ENCODE measurements at places on chromosomes 7 and 10.

DNA sequence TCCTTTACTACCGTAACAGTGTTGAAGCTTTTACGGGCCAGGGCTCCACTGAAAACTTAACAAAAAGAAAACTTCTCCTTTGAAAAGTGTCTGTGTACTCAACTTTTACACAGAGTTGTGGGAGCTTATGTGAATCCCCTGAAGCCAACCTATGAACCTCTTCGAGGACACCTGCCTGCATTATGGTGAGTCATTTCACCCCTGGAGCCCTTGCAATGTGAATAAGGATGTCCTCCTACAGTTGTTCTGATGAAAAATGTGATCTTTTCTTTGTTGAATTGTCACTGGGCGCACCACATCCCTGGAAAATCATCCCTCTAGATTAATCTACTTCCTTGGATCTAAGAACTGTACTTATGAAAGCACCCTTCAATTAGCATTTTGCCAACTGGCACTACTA, 93.2 kb downstream of the SORCS1 start:
- no peak for DNase-seq

GRCh38 chr10:111459967-111460366, 383.1 kb downstream of the ADRA2A start:
- no peak for DNase-seq

- DNase-seq: peak; percentile 30
These were observed 144.4 kb downstream of the DYNC1I1 start for GRCh38 chr7:95916573-95917297.

GRCh38 chr10:78623578-78624215, 445.1 kb upstream of the ZMIZ1 start:
- peak; percentile 7 for DNase-seq

DNA sequence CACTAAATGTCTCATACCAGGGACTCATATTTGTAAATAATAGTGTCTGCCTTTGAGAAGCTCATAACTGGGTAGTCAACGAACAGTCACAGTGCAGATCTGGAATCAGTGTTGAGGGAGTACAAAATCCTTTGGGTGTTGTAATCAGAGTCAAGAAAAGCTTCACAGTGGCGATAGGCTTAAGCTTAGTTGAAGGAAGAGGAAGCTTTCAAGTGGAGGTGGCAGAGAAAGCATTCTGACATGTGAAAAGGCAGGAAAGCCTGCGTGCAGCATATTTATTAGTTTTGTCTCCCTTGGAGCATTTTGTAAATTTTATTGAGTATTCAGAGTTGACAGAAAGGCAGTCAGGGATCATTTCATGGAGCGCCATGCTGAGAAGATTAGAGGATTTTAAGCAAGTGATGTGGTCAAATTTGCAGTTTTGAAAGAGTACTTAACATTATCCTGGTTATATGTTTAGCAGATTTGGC, 104.9 kb downstream of the ADK start:
- no peak for DNase-seq

GRCh38 chr7:148982654-148983199, 45.6 kb downstream of the PDIA4 start:
- peak; percentile 9 for DNase-seq

- DNase-seq: no peak
These were observed 125.5 kb downstream of the GRM3 start for GRCh38 chr7:86768967-86769760.

DNA sequence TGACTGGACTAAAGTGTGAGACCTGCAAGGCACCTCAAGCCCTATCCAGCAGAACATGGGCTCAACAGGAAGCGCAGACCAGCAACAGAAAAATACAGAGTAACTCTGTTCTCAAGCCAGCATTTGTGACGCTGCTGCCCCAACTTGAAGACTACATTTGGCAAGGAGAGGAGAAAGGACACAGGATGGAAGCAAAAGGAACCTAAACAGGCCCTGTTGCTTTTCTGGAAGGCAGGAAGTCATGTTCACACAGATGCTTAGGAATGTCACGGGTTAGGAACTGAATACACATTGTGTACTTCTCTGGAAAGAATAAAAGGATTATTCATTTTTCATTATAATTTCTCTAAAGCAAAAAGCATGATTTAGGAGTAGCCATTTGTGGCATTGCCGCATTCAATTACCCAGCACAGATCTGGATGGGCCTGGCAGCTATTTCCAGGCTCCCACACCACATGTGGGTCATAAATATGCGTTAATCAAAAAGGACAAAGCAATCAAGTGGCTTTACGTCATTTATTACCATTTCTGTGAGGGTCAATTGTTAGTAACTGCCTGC, 19.8 kb upstream of the TOMM7 start:
- DNase-seq: no peak

- no peak for DNase-seq
These were observed 125.4 kb downstream of the PFKFB3 start for GRCh38 chr10:6327961-6328698.

- DNase-seq: no peak
These were observed 12.6 kb downstream of the SLK start for GRCh38 chr10:103979530-103979929.

GRCh38 chr10:14611968-14612693, 162.6 kb downstream of the FAM107B start:
- DNase-seq: no peak

DNA sequence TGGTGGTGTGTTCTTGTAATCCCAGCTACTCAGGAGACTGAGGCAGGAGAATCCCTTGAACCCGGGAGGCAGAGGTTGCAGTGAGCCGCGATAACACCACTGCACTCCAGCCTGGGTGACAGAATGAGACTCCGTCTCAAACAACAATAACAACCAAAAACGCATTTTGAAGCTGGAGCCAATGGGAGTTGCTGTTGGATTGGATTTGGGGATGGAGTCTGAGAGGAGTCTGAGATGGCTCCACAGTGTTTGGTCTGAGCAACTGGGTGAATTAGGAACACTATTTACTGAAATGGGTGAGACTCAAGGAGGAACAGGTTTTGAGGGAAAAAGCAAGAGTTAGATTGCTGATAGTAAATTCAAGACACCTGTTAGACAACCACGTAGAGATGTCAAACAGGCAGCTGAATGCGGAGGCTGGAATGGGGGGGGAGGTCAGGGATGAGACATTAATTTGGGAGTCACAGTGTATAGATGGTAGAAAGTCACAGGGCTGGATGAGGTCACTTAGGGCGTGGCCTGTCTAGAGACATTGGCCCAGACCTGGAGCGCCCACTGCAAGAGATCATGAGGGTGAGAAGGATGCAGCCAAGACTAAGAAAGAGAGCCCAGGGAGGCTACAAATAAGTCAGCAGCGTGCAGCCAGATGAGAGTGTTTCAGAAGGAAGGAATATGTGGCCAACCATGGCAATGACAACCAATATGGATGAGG, 56.4 kb downstream of the CYCS start:
- no peak for DNase-seq

GRCh38 chr7:158108646-158109293, 478.9 kb downstream of the PTPRN2 start:
- no peak for DNase-seq

DNA sequence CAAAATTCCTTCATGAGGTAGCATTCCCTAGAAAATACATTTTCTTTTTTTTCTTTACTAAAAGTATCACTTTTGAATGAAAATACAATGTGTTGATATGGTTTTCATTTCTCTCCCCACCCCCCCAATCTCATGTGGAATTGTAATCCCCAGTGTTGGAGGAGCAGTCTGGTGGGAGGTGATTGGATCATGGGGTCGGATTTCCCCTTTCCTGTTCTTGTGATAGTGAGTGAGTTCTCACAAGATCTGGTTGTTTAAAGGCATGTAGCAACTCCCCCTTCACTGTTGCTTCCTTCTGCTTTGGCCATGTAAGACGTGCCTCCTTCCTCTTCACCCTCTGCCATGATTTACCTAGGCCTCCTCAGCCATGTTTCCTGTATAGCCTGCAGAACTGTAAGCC, 790.3 kb upstream of the KCND2 start:
- no peak for DNase-seq

DNA sequence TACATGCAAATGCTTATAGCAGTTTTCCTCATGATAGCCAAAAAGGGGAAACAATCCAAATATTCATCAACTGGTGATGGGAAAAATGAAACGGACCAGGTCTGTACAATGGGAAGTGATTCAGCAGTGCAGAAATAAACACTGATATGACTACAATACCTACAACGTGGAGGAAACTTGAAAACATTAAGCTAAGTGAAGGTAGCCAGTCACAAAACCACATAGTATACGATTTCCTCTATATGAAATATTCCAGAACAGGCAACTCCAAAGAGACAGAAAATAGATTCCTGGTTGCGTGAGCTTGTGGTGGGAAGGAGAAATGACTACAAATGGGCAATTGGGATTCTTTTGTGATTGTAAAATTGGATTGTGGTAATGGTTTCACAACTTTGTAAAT, 263.1 kb upstream of the PITRM1 start:
- DNase-seq: no peak

GRCh38 chr10:93701866-93702209, 554 bp downstream of the FRA10AC1 start:
- no peak for DNase-seq

DNA sequence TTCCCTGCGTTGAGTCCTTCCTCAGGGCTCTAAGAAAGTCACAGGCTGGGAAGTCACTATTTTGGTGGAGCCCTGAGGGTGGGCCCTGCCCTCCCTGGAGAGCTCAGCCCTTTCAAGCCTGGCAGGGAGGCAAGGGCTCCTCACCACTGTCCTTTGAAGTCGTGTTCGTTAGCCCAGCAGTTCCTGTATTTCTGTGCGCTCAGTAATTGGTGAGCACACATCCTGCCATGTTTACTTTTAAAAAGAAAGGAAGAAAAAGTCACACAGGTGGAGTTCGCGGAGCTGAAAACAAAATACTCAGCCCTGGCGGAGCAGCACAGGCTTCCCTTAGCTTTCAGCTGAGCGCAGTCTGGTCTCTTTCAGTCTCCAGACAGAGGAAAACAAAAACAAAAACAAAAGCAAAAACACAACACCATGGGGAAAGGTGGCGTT, 37.1 kb downstream of the PRKCQ start:
- DNase-seq: no peak

DNA sequence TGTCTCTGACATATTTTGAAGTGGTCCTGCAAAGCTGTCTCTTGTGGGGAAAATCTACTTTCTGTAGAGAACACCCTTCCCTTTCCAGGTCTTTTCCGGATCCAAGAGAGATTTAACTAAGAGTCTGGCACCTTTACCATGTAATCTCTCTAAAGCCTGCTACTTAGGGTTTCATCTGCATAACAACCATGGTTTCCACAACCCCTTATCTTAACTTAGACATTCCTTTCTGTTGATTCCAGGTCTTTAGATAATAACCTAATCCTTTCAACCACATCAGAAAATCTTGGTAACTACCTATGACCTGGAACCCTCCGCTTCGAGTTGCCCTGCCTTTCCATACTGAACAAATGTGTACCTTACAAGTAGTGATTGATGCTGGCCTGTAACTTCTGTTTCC, 243.6 kb upstream of the PTER start:
- DNase-seq: no peak

- DNase-seq: no peak
These were observed 24.6 kb downstream of the GRM3 start for GRCh38 chr7:86668315-86668714.

DNA sequence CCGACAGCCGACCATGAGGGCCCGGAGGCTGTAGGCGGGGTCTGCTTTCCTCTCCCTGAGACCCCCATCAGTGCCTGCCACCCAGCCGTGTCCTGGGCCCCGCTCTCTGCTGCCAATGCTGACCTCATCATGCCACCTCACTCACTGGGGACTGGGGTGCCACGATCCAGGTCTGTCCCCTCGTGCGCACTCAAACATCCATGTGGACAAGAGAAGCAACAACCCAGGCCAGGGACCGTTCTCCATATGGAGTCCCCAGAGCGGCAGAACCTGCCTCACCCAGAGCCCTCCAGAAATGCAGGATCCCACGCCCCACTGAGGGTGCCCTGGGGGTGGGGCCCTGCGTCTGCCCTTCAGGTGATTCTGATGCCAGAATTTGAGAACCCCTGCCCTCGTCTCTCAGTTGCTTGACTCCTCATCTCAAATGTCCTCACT, 210.0 kb upstream of the PPP2R2D start:
- DNase-seq: no peak

DNA sequence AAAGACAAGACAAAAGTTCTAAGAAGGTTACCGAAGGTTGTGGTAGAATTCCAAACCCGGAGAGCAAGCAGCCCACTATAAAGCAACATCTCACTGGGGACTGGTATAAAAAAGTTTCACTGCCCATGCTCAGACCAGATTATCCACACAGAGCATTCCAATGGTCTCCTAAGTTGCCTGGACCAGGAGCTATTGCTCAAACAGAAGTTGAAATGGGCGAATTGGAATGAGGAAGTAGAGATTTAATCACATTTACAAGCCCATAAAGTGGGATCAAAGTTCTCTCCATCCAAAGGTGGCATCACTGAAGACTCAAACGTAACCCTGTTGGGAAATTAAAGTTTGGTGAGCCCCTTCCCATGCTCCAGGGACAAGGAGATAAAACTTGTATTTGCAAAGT, 19.8 kb downstream of the OR2F1 start:
- no peak for DNase-seq

- DNase-seq: no peak
These were observed 234.6 kb upstream of the CCDC6 start for GRCh38 chr10:60140651-60141632.

DNA sequence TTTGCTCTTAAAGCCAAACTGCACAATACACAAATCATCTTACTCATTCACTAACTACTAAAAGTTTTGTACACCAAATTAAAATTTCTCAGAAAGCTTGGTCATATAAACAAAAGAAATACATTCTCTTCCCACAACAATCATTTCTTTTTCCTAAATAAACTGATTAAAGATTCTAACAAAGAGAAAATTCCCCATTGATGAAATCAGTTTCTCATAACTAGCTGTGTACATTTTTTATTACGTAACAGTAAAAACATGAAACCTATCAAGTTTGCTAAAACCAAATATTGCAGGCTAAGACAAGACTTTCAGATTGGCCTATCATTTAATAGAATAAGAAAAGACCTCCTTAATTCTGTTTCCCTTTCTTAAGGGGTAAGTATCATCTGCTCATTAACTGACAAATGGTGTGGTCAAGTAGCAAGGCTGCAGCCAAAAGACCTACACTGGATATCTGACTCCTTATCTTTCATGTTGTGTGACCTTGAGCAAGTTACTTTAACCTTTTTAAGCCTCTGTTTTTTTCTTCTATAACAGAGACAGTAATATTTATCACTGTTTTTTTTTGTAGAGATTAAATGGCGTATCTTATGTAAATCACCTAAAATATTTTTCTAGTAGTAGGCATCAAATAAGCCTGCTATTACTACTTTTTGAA, 22.4 kb downstream of the NAMPT start:
- no peak for DNase-seq

All from amniotic stem cell (primary cell).